ENCODE measurements at places on chromosomes 13 and 19.

- no peak for DNase-seq
These were observed 66.1 kb upstream of the C1QTNF9 start for GRCh38 chr13:24243302-24243701.

GRCh38 chr13:51453959-51454703, 1.3 kb upstream of the INTS6 start:
- peak; percentile 8 for DNase-seq

- no peak for DNase-seq
These were observed 194.3 kb downstream of the DLEU7 start for GRCh38 chr13:50649211-50649610.

DNA sequence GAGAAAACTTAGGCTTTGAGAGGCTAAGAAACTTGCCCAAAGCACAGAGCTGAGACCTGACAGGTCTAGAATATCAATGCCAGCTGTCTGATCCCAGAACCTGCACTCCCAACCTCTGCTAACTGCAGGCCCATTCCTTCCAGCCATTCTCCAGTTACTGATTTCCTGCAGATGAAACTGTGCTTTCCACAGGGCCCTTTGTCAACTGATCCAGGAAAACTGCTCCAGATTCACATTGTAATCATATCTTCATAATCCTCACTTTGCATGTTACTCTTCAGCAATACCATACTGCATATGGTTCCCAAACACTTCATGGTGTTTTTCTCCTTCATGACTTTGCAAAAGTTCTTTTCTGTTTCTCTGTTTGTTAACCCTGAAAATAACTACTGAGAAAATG, 100.6 kb downstream of the RAP2A start:
- DNase-seq = no peak

GRCh38 chr13:37127691-37128241, 22.3 kb upstream of the CSNK1A1L start:
- DNase-seq = no peak

- no peak for DNase-seq
These were observed 5.3 kb downstream of the DMAC2 start for GRCh38 chr19:41434450-41434849.

Measured in neuronal stem cell (in vitro differentiated cells).